ENCODE measurements at places on chromosomes 11 and 22.

GRCh38 chr11:122617297-122617696 lies 38.2 kb upstream of the UBASH3B start:
- no peak for DNase-seq

GRCh38 chr11:94840209-94840608 lies 72.1 kb downstream of the AMOTL1 start:
- no peak for DNase-seq

GRCh38 chr11:64437426-64437825 lies 78.5 kb downstream of the RPS6KA4 start:
- DNase-seq: no peak

GRCh38 chr11:28529046-28529445 lies 420.9 kb downstream of the METTL15 start:
- no peak for DNase-seq

- DNase-seq: no peak
Observed at GRCh38 chr11:77381729-77382665, 80.5 kb upstream of the GDPD4 start.

- DNase-seq: no peak
Observed at GRCh38 chr11:76587820-76588454, 82.6 kb downstream of the LRRC32 start.

DNA sequence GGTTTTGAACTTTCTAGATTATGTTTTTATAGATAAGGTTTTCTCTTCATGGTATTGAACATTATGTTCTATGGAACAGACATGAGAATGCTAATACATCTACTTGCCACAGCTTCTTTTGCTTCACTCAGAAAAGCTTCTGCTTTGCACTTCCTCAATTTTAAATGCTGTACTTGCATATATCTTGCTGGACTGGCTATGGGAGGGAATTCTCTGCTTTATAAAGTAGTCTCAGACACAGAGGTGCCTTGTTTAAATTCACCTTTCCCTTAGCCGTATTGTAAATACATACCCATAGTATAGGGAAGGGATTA lies 173.9 kb downstream of the DDX10 start:
- DNase-seq: no peak

- no peak for DNase-seq
Observed at GRCh38 chr11:130964058-130964792, 47.9 kb upstream of the SNX19 start.

DNA sequence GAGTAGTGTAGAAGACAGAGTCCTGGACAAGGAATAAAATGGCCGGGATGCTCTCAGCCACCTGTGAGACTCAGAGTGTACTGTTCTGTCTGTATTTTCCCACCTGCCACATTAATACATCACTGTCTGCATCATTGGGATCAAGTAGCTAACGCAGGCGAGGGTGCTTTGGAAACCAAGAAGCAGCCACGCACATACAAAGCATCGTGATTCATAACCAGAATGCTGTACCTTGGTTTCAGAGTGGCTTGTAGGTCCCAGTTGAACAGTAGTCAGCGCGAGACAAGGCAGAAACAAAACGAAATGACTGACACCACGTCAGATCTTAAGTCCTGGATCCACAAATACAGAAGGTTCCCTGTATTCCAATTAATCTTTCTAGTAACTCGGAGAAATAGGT lies 198.3 kb downstream of the GRIK4 start:
- DNase-seq: no peak

GRCh38 chr11:110379936-110380335 lies 49.8 kb upstream of the FDX1 start:
- no peak for DNase-seq

DNA sequence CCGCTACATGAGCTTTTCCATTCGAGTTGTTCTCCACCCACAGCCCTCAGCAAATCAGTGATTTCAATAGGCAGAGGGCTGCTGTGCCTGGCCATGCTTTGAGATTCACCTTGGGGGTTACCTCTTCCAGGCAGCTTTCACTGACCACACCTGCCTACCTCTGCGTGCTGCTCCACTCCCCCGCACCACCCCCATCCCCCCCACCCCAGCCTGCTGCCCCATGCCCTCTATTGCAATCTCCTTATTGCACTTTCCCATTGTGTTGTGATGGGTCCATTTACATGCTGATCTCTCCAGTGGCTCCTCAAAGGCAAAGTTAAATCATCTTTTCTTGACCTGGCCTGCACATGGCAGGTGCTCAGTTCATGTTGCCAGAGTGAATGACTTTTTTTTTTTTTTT lies 18.0 kb upstream of the POLA2 start:
- DNase-seq: no peak

DNA sequence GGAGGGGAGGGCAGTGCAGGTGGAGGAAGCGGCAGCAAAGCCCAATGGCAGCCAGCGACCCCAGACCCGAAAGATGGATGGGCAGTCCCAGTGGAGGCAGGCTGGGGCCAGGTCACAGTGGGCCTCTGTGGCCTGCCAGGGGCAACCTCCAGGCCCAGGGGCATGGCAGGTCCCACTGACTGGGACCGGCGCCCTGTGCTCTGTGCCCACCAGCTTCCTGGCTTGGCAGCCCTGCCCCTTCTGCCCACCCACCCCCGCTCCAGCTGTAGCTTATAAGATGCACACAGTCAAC lies 4.3 kb upstream of the KCNK7 start:
- DNase-seq: no peak

GRCh38 chr22:28252539-28252938 lies 333.5 kb upstream of the PITPNB start:
- no peak for DNase-seq

GRCh38 chr11:9267680-9268079 lies 2.5 kb upstream of the DENND5A start:
- no peak for DNase-seq

DNA sequence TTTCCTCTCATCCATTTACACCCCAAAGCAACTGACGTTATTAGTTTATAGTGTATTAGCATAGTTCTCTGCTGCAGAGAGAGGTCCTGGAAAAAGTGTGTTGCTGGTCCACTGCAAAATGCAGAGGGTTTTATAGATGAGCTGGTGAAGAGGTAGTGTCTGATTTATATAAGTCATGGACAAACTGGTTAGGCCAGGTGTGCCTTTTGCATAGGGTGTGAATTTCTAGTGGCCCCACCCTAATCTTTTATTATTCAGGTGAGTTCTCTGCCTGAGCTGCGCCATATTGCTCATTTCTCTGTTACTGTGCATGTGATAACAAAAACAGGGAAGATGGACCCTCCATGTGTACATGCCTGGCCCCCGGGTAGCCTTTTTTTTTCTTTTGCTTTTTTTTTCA lies 43.1 kb upstream of the TRIM77 start:
- DNase-seq: no peak

- no peak for DNase-seq
Observed at GRCh38 chr22:37146051-37146385, 3.7 kb downstream of the IL2RB start.

DNA sequence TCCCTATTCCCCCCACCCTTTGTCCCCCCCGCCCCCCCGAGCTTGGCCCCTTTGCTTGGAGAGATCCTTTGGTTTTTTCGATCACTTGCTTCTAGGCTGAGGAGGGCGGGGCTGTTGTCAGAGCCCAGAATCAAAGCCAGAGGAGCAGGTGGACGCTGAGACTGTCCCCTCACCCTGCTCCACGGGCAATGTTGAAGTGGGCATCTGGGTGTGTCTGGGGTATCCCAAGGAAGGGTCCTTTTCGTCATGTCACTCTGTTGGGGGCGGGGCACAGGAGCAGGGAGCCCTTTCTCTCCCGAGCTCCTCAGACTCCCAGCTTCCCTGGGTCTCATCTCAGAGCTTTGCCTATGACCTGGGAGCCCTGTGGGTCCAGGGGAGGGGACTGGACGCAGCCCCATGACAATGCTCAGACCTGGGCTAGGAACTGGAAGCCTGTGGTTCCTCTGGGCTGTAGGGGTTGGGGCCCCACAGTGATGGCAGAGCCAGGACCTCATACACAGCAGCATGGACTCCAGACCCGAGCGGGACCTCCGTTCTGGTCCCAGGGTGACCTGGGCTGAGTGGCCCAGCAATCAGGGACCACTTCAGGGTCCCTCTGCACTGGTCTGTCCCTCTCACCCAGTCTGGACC lies 2.9 kb upstream of the APOBEC3A start:
- no peak for DNase-seq

GRCh38 chr11:78840623-78841022 lies 266.0 kb upstream of the NARS2 start:
- DNase-seq: no peak

GRCh38 chr11:15035283-15035682 lies 38.1 kb upstream of the CALCB start:
- DNase-seq: no peak

DNA sequence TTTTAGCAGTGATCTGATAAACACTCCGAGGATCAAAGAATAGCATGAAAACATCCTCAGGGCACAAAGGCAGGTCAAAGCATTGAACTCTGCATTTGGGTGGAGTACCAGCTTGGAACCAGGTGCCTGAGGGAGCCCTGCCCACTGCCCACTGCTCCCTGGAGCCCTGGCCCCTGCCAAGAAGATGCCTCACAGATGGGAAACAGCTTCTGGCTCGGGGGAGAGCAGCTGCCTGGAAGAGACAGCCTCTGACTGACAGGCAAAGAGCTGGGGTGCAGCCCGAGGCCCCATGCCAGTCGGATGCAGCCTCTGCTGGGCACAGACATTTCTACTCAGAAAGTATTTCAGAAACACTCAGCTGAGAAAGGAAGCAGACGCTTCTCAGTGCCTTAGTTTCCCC lies 13.2 kb downstream of the LMO1 start:
- DNase-seq: no peak

DNA sequence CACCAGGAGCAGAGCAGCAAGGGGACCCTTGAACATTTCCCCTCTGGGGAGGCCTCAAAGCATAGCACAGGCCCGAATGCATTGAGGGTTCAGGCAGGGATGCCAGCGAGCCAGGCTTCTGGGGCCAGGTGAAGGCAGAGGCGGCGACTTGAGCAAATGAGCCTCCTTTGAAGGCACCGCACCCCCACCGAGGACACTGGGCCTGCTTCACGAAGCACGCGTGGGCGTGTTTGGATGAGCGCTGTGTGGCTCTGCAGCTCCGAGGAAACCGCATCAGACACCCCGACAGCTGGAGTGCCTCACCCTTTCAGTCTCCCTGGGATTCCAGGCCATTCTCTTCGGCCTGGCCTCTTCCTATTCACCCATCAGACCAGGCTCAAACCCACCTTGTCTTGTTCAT lies 301.8 kb downstream of the NTM start:
- DNase-seq: no peak

DNA sequence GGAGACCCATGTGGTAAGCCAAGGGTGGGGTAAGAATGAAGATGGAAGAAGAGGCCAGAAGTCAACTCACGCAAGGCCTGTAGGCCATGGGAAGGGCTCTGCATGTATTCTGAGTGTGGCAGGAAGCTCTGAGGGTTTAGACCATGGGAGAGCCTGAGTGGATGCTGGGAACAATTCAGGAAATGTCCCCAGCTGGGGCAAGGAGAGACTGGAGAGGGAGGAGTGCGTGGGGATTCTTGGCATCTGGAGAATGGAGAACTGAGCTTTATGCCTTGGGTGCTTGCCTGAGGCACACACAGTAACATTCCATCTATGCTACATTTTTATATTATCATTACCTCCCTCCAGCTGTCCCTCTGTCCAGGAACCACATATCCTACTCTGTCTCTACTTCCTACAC lies 50.4 kb upstream of the CD82 start:
- no peak for DNase-seq

- no peak for DNase-seq
Observed at GRCh38 chr22:44855855-44856254, 103.5 kb downstream of the ARHGAP8 start.

DNA sequence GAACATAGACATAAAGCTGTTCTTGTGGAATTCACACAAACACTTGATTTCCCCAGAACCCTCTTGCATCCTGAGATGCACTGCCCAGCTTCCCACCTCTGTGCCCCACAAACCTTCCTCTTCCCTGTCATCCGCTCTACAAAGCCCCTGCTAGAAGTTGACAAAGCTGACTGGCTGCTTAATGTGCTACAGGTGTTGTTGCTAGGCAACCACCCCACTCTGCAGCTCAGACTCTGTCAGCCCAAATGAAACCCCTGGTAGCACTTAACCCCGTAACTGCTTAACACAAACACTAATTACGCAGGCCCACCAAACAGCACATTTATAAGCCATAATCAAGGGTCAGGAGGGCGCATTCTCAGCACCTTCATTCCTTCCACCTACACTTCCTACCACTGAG lies 172.0 kb upstream of the CADM1 start:
- DNase-seq: no peak

DNA sequence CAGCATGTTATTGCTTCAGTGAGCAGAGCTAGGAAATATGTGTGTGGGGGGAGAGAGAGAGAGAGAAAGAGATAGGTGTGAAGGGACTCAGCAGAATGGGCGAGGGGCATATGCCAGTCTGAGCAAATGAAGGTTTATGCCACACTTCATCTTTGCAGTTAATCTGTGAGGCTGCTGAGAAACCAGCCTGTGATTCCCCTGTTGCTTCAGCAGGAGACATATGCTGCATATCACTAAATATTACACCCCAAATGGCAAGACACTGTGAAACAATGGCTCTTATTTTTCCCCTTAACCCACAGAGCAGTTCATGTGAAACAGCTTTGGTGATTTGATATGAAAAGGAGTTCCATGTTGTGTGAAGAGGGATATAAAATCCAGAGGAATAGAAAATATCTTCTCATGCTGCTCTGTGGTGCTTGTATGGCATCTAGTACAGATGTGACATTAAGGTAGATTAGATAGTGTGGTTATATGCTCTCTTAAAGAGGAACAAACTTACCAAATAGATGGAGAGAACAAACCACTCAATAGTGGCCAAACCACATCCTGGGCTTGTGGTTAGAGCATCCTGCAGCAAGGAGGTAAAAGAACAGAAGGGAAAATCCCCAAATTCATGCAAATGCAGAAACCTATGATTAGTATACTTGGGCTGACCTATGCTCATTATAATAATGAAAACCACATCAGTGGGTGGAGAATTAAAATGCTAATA lies 864.2 kb downstream of the FAM181B start:
- peak; percentile 38 for DNase-seq

DNA sequence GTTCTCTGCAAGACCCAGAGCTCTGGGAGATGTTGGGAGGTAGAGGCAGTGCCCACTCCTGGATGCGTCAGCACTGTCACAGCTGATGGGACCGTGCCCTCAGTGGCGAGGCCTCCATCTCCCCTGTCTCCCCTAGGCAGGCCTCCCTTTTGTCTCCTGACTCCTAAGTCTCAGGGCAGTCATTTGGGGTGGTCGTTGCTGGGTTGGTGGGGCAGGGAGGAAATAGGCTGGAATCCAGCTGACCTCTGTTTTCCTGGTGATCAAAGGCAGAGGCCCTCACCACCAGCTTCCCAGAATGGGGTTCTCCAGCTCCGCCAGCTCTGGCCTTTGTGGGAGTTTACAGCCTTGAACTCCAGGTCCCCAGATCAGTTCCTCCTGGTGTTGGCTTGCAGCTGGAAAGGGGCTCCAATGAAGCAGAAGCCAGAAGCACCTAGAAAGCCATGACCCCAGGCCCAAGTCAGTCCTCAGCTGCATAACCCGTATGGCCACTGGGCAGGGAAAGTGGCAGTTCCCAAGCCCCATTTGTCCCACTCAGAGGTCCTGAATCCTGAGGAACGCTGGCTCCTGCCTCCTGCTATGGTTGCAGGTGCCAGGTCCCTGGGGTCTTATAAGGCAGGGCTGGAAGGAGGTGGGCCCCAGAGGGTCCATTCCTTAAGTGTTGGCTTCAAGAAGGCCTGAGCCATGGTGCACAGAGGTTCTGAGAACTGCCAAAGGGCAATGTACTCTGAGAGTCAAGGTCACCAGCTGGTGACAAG lies 7.3 kb upstream of the FXYD2 start:
- no peak for DNase-seq
